ENCODE measurements at places on chromosomes 2 and 18.

- DNase-seq, result no peak
Measured at GRCh38 chr18:2032036-2032435, 539.3 kb downstream of the METTL4 start.

GRCh38 chr2:31219131-31219969 is 2.0 kb upstream of the CAPN14 start:
- no peak for DNase-seq

DNA sequence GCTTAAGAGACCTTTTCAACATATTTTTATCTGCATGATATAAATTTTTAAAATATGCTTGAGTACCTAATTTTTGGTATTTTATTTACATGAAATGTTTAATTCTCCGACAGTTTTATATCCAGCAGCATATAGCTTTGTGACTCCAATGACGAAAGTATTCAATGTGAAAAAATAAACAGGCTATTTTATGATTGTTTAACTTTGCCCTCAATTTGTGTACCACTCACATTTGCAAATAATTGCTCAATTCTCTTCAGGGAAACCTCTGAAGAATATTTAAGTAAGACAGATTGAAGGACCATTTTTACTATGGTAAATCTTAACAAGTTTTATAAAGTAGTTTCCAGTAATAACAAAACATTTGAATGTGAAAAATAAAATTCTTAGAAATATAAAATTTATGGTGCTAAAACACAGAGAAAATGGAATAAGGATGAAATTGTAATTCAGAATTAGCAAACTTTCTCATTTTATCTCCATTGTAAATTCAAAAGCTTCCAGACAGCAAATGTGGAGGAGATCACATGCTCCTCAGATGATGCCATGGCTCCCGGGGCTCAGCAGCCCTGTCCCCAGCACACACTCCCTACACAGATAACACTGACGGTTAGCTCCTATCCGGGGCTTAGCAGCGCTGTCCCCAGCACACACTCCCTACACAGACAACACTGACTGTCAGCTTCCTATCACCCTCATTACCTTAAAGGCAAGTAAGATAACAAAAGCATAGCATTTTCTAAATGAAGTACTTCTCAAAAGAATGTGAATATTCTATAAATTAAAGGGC is 39.7 kb downstream of the SH3YL1 start:
- no peak for DNase-seq

GRCh38 chr2:231710799-231711676 is 2.7 kb downstream of the PTMA start:
- DNase-seq, result peak; percentile 14

GRCh38 chr2:233464531-233465240 is 101.9 kb downstream of the USP40 start:
- DNase-seq, result no peak

- no peak for DNase-seq
Measured at GRCh38 chr2:214379227-214379626, 31.6 kb upstream of the VWC2L start.

DNA sequence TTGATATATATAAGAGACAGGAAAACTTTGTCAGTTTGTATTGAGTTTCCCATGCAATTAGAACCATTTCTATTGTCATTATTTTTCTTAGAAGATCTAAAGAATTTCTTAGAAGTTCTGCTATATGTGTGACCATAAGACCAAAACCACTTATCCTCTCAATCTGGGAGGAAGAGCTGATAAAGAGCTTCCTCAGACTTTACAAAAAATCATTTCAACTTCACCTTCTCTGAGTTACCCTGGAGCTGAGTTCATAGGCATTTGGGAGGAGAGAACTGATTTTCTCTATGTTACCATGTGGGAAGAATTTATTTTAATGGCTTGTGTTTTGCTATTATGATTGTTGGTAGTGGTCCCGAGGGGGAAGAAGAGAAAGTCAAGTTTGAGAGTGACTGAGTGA is 329.3 kb downstream of the GPD2 start:
- DNase-seq, result no peak

DNA sequence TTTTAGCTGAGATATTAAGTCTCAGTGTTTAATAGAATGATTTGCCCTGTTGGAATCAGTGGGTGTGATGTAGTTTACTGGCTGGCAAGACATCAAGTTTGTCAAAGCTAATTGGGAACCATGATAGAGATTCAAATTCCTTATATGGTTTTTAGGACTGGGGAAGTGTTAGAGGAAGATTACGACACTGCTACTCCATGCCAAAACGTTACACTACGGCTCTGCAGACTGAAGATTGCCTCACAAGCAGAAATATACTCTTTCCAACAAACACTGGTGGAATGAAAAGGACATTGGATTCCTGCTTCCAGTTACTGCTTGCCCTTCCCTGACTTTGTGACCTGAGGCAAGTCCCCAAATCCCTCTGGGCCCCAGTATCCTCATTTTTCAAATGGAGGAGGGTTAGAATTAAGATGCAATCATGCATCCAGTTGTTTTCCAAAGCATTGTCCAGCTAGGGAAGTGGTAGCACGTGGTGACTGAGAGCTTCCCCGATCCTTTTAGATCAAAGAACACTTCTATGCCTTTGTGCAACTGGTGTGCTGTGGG is 147.6 kb downstream of the CDC42EP3 start:
- DNase-seq, result no peak

DNA sequence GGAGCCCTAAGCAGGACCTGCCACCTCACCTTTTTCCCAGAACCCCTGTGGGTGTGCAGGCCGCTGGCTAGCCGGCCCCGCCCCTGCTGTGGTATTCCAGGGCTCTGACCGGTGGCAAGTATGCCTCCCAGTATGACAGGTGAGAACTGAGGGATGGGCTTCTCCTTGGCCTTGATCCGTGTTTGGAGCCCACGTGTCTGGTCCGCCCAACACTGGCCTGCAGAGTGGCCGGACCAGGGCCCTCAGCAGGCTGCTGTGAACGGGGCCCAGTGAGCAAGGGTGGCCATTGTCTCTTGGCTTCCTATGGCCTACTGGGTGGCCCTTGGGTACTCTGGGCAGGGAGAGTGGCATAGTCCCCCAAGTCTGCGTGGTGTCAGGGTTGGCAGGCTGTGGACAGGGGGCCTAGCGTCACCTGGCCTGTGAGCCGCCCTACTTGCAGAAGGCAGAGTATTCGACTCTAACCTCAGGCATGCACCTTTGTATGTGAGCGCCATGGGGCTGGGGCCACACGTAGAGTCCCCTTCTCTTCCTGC is 1.8 kb downstream of the RNPEPL1 start:
- DNase-seq, result no peak

DNA sequence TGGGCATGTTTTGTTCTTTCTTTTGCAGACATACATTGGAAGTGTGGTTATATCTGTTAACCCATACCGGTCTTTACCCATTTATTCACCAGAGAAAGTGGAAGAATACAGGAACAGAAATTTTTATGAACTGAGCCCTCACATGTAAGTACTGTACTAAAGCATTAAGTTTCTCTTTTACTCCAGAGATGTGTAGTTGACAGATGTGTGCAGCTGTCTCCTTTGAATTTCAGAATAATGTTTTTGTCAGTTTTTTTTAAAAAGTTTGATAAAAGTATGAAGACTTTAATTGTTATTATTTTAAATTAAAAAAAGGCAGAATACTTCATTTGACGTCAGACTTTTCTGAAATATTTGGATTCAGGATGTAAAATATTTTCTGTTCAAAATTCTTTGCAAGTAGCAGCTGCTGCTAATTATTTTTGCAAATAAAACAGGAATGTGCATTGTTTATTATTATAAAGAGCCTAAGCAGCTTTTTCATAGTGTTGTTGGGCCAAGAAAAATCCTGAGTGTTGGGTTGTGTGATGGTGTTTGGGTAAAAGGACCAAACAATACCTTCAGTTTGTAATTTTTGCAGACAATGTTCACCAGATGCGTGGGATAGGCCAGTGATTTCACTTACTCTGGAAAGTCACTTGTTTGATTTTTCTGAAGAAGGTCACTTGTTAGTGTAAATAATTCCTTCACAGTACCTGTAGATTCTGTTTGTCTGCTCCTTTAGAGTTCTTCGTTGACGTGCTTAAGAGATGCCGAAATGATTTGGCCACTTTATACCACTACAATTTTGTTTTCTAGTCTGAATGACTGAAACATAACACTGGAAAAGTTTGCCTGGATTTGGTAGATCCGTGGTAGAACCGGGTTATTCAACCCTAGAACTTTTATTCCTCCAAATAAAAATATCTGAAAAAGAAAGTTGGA is 51.1 kb downstream of the MYO1B start:
- DNase-seq, result no peak

- DNase-seq, result no peak
Measured at GRCh38 chr18:8004792-8005191, 437.7 kb downstream of the PTPRM start.

DNA sequence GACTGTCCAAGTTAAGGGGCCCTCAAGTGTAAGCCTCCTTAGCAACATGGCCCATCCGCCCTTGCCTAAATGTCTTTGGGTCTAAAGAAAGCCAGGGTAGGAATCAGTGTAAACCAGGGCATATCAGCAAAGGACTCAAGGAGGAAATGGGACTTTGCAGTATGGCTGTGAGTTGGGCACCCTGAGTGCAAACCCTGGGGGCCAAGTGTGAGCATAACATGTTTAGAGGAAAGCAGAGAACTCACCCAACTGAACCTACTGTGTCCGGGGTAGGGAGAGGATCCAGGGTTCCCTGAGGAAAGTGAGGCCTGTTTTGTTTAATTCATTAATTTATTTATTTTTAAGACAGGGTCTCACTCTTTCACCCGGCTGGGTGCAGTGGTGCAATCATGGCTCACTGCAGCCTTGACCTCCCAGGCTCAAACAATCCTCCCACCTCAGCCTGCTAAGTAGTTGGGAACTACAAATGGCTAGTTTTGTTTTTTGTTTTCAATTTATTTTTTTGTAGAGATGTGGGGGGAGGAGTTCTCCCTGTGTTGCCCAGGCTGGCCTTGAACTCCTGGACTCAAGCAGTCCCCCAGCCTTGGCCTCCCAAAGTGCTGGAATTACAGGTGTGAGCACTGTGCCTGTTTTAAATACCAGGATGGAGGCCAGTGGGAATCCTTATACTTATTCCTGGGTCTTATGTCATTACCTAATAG is 51.0 kb upstream of the ACTR3 start:
- DNase-seq, result no peak

DNA sequence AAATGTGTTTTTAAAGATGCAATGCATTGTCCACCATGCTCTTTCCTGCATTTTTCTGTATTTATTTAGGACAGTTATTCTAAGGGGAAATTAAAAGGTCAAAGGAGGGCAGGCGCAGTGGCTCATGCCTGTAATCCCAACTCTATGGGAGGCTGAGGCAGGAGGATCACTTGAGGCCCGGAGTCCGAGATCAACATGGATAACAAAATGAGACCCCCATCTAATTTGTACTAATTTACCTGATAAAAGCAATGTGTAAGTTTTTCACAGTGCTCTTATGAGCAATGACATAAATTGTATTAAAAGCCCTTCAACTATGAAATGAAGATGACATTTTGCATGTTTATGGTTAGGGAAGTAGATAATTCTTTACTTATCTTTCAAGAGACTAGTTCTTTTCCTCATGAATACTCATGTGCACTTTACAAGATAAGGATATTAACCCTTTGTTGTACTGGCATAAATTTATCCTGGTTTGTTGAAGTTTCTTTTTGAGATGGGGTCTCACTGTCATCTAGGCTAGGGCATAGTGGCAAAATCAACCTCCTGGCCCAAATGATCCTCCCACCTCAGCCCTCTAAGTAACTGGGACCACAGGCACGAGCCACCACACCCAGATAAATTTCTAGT is 9.7 kb downstream of the HSBP1L1 start:
- DNase-seq, result no peak

- no peak for DNase-seq
Measured at GRCh38 chr18:32911660-32912284, 138.9 kb upstream of the KLHL14 start.

DNA sequence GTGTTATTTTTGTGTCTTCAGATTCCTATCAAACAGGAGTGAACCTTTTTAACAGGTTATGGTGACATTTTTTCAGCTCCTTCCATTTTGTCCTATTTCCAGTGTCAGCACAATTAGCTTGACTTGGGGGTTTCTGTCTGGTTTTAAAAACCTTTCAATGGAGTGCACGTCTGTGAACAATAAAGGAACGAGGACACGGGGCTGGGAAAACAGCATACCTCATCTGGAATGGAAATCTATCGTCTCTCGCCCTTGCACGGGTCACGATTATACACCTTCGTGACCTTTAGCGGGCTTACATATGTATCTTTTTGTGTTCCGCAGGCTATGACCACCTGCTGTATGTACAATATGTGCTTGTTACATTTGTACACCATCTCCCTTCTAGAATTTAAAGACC is 2.3 kb upstream of the ZNF532 start:
- DNase-seq, result no peak

DNA sequence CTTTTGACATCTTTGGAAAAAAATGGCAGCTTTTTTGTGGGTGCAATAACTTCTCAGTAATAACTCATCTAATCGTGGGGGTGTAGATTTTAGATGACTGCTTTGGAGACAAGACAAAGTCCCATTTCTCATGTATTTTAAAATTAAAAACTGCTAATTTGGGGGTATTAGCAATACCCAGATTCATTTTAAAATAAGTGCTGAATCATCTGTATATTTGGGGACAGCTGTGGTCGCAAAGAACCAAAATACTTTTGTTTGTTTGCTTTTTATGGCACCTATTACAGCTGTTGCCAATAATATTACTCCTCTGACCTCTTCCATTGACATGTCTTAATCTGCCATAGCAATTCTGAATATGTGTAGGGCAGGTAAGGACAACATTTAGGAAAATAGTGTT is 45.4 kb downstream of the STAT1 start:
- DNase-seq, result no peak

Data from stimulated activated CD4-positive, alpha-beta T cell treated with anti-CD3 and anti-CD28 coated beads, Interleukin-4, amount 100 ng/mL, for 48 hours (primary cell).